ENCODE measurements at places on chromosomes 4 and X.

DNA sequence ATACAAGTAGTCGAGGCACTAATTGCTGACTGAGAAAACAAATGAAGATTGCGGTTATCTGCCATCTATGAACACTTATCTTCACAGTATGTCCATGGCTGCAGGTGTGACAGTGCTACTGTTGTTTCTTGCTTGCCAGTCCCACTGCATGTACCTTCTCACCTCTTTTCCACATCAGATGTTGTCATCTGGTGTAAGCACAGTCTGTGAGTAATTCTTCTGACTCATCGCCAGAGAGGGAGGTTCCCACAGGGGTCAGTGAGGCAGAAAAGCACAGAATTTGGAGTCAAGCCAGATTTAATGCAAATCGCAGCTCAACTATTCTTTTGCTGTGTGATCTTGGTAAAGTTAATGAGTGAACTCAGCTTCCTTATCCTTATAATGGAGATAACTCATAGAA, 144.4 kb downstream of the GLRA2 start:
- peak; percentile 45 for DNase-seq

DNA sequence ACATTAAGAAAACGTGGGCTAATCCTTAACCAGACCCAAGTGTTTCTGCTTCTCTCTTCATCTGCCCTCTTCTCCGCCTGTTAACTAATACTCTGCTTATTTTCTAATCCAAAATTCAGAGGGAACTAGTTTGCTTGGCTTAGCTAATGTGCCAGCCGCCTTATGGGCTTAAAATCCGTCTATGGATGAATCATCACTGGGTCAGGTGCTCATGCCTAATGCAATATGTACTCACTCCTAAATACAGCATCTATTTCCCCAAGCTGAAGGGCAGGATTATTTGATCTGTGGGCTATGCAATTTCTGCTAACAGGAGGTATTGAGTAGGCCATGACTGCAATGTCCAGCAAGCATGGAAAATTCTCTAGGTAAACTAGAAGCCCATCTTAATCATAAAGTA, 12.4 kb downstream of the DYNLT3 start:
- DNase-seq, result no peak

- DNase-seq, result peak; percentile 30
Observed at GRCh38 chrX:8815460-8816065, 14.4 kb upstream of the FAM9A start.

- no peak for DNase-seq
Observed at GRCh38 chr4:59091146-59092142, 1981.3 kb upstream of the IGFBP7 start.
